Substantia nigra (tissue), 51 donors: ENCODE measurements at places on chromosomes 12 and 14.

GRCh38 chr12:55057481-55057880, 37.7 kb downstream of the NEUROD4 start:
- no peak for DNase-seq

DNA sequence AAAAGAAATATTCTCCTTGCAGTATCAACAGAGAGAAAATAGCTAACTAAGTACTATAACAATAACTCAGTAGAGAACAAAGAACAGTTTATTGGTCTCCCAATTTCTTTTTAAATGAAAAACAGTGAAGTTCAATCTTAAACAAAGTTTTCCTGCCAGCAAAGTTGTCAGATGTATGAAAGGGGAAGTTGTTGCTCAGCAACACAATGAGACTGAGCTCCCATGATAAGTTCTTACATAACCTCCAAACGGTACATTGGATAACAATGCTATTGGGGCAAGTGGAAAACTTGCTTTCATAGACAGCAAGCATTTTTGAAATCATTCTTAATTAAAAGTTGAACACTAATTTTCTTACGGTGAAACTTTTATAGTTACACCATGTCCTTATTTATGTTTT, 94.9 kb downstream of the ALG10B start:
- no peak for DNase-seq

- peak; percentile 74 for DNase-seq
These were observed 428.8 kb downstream of the ZFP36L1 start for GRCh38 chr14:68363843-68364767.

DNA sequence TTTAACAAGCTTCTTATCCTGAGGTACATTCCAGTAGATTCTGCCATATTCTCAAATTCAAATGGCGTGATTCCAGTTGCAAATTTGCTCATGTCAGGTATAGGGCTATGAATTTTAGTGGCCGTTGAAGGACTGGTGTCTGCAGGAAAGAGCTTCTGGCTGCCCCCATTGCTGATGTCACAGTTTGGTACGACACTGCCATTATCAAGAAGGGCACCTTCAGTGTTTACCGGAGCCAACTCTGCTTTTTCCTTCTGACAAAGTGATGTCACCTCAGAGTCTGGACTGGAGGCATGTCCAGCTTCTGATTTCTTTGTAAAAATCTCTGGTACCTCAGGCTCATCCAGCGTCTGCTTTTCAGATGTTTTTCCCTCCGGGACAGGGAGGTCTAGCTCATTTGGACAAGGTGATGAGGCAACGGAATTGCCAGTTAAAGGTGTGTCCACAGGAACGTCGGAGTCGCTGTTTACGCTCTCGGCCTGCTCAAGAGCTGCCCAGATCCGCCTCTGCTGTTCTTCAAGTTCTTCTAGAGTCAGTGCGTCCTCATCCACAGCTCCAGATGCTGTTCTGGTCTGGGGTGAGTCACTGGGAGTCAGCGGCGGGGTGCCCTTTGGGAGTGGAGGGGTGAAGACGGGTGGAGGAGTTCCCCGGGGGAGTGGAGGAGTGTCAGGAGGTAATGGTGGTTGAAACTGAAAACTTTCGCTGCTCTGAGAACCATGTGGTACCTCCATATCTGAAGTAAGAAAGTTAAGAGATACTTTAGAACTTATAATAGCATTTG, 27.0 kb downstream of the ZCCHC8 start:
- no peak for DNase-seq

DNA sequence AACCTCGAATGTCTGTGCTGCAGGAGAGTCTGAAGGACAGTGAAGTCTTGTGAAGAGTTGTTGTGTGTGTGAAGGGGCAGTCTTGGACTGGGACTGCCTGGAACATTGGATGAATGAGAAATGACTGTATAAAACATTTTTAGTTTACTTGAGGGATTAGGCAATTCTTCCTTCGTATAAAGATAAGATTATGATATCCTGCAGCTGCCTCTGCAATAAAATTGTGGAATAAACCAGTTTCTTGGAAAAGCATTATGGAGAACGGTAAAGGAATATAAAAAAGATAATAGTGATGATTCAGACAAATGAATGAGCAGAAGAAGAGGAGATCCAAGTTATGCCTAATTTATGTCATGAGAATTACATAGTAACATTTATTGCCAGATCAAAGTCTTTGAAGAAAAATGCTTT, 30.9 kb upstream of the LUM start:
- DNase-seq, result no peak

DNA sequence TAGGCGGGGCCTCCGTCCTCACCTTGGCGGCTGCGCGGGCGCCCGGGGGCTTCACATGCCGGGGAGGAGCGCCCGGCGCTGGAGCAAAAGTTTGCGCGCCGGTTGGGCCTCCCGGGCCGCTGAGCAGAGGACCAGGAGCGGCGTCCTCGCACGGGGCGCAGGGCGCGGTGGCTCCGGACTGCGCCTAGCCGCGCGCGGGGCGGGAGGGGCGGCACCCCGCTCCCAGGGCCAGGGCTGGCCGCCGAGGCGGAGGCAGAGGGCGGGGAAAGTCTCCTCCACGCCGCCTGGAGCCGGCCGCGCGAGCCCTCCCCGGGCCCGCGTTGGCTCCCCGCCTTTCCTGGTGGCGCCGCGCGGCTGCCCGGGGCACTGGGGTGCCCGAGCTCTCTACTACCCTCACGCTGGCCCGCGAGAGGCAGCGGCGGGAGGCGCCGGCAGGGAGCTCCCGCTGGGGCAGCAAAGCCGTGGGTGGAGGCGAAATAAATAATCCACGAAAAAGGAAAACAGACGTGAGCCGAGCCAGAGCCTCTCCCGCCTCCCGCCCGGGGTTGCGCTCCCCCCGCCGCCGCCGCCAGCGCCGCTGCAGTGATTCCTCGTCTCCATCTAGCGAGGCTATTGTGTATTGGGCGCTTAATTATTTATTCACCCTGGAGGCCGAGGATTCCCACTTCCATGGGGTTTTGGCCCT, 400 bp upstream of the PRIMA1 start:
- DNase-seq, result peak; percentile 56

DNA sequence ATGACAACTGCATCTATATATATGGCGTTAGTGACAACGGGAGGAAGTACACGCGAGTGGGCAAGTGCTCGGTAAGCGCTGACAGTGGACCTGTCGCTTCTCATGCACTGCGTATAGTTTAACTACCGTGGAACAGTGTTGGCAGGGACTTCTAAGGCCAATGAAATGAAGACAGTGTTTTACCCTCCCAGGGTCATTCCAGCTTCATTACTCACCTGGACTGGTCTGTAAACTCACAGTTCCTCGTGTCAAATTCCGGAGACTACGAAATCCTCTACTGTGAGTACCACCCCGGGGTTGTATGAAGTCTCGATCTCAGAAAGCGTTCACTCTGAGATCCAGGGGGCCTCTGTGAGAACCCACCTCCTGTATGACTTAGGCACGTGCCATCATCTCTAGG, 129.2 kb upstream of the EVL start:
- no peak for DNase-seq

DNA sequence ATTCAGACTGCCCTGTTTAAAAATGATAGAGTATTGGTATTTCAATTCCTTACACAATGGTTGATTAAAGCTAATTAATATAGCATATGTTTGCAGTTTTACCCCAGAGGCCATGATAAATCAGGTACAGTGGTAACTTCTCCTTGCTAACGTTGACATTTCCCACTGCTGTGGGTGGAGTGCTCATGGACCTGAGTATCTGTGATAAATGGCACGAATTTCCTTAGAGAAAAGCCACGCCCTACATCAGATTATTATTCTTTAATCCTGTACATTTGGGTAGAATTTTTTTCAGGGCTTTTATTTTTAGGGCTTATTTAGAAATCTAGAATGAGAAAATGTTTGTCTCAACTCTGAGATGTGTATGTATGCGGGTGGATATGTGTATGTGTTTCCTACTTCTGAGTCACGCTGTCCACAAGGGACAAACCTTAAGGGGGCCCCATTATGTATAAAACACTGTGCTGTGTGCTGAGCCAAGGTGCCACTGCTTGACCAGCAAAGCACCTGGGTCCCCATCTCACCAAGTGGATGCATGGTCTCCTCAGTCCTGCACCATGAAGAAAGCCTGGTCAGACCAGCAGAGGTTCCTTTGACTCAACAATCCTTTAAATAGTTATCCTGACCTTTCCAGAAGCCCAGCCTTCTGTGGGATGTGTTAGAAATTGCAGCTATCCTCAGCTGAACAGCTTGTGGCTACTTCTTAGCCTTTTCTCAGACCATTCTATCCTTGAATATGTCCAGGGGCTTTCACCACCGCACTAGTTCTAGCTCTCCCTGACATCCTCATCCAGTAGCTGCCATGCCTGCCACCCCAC, 57.9 kb upstream of the STK38L start:
- no peak for DNase-seq

DNA sequence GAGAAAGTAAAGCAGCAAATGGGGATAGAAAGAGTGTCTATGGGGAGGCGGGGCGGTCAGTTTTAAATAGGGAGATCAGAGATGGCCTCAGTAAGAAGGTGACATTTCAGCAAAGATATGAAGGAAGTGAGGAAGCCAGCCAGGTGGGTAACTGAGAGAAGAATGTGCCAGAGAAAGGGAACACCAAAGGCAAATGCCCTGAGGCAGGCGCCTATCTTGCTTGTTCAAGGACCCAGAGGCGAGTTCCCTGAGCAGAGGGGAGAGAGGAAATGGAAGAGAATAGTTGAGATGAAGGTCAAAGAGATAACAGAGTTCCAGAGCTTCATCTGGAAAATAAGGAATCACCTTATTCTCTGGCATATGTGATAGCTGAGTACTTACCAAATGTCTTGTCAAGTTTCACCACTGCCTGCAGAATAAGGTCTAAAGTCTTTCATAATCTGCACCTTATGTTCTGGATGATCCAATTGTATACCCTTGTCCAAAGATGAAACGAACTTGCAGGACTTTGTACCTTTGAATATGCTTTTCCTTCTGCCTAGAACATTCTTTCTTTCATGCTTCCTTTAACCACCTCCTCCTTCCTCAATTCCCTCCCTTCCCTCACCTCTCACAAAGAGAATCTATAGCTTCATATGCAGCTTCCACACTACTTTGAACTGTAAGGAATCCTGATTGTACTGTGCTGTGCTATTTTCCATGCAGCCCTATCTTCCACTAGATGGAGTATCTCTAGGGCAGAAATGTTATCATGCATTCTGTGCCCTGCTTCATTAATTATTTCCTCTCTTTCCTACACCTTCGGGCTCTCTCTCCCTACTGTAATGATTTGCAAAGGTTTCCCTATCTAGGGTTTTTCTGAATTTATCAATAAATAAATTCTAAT, 38.5 kb downstream of the GNPTAB start:
- no peak for DNase-seq

DNA sequence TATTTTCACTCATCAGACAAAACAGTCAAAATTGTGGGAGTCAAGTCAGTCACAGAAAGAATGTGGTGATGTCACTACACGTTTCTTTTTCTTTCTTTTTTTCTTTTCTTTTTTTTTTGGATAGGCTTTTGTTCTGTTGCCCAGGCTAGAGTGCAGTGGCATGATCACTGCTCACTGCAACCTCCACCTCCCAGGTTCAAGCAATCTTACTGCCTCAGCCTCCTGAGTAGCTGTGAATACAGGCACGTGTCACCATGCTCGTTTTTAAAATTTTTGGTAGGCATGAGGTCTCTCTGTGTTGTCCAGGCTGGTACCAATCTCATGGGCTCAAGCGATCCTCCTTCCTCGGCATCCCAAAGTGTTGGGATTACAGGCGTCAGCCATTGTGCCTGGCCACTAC, 2.3 kb downstream of the CLECL1 start:
- DNase-seq, result no peak

GRCh38 chr14:70098250-70098809, 90.4 kb downstream of the SLC8A3 start:
- peak; percentile 20 for DNase-seq

DNA sequence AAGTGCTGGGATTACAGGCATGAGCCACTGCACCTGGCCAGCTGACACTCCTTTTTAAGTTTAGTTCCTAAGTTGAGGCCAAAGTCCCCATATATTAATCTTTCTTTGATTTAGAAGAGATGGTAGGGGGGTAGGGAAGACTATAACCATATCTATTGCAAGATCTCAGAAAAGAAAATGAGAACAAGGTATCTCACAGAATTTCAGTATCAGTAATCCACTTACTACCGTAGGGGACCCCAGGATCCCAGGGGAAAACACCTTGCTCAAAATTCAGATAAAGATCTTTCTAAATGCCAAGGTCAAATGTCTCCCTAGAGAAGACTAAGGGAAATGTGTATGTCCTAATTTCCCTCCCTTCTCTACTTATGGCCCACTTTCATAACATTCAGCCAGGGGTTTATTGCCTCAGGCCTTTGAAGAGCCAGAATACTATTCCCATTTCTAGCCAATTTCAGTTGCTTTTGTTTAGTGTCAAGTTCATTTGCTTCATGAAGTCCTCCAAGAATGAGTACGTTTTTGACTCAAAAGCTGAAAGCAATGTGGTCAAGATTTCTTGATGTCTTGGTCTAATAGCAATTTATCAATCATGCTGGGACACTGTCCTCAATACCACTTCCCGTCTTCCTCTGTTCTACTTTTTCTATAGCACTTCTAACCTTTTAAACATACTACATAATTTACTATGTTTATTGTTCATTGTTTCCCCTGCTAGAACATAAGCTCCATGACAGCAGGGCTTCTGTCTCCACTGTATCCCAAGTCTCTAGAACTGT, 86.3 kb downstream of the DCAF5 start:
- no peak for DNase-seq

- DNase-seq, result no peak
These were observed 20.1 kb downstream of the TSPAN9 start for GRCh38 chr12:3097186-3097804.

DNA sequence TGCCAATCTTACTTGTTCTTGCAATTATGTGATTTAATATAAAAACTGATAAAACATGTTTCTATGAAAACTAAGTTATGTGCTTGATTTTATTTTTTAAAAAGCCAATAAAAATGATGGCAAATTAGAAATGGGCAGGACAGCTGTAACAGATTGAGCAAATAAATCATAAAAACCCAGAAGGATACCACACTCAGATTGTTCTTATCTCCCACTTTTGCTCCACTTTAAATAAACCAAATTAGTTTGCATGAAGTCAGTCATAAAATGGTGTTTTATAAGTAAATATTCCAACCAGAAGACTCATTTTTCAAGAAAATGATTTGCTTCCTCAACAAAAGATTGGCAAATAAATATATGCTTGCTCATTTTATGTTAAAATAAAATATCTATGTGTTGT, 307.9 kb upstream of the G2E3 start:
- no peak for DNase-seq

DNA sequence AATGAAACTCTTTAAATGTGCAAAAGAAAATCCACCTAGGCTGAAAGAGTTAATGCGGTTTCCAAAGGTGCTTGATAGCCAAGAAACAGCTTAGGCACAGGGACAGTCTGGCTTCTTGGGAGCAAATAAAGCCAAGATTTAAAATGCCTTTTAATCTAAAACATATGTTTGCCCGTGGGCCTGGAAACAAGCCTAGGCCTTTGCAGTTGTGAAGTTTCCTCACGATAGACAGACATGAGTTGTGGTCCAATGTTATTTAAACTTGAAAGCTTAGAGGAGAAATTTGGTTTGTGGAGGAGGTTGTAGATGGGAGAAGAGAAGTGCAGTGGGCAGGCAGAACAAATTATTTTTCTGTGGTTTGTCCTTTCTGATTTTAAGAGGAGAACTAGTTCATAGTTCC, 29.8 kb downstream of the PROX2 start:
- DNase-seq, result no peak
